ENCODE measurements at places on chromosomes 2 and 18.

- DNase-seq = no peak
These were observed 14.5 kb upstream of the LPIN2 start for GRCh38 chr18:3027370-3027891.

GRCh38 chr18:35022426-35023001 lies 18.7 kb upstream of the MAPRE2 start:
- DNase-seq = no peak

- peak; percentile 69 for DNase-seq
These were observed 9.5 kb downstream of the GRHL1 start for GRCh38 chr2:9961013-9961412.

DNA sequence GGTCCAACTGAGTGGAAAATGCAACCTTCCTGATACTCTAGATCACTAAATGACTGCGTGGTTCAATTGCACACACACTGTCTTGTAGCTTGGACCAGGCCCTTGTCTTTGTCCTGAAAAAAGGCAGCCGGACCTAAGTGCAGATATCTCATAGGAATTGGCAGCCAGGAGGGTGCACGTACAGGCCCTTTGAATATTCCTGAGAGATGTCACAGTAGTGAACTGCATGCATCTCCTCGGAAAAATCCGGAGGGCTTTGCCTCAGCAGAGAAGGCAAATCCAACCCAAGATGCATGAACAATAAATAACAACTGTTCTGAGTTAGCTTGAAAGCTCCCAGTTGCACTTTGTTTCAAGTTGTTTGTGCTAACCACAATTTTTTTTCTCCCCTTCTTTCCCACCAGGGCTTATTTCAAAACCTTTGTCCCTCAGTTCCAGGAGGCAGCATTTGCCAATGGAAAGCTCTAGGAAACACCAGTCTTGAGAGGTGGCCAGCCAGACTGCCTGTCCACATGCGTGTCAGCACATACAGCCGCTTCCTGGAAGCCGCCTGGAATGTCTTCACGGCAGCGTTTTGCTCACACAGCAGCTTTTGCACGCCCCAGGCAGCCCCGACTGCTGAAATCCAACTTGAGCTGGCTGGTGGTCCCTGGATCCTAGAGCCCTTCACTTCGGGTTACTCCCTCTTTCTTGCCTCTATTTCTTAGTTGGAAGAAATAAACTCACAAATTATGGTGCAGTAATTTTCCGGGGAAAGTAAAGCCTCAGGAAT lies 54.4 kb upstream of the FOSL2 start:
- DNase-seq = no peak

- no peak for DNase-seq
These were observed 140.3 kb downstream of the TRIB2 start for GRCh38 chr2:12856934-12857601.

DNA sequence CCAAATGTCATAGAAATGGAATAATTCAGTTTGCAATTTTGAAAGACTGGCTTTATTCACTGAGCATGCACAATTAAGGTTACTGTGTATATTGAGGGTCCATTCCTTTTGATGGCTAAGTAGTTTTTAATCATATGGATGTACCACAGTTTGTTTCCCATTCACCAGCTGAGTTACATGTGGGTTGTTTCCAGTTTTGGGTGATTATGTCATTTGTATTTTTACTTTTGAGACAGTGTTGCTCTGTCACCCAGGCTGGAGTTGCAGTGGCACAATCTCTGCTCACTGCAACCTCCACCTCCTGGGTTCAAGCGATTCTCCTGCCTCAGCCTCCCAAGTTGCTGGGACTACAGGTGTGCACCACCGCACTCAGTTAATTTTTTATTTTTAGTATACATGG lies 80.8 kb upstream of the MGAT4A start:
- no peak for DNase-seq

DNA sequence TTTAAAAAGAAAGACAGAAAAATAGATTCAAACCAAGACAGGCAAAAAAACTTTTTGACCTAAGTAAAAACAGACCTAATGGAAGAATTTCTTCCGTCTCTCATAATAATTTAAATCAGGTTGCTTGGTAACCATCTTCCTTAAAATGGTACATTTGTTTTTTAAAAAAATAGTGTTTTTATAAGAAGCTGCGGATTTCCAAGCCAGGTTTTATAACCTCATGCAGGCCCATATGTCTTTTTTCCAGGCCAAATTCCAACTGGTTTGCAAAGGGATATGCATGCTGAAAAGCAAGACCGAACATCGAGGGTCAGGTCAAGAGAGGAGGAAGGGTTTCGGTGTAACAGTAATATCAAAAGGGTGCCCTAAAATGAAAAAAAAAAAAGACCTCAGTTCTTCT lies 172.9 kb downstream of the MAIP1 start:
- DNase-seq = no peak

- no peak for DNase-seq
These were observed 148.6 kb upstream of the PKDCC start for GRCh38 chr2:41899189-41899588.

- no peak for DNase-seq
These were observed 73.1 kb upstream of the RMDN2 start for GRCh38 chr2:37851828-37852584.

- DNase-seq = no peak
These were observed 8.3 kb downstream of the NEMP2 start for GRCh38 chr2:190526105-190526750.

DNA sequence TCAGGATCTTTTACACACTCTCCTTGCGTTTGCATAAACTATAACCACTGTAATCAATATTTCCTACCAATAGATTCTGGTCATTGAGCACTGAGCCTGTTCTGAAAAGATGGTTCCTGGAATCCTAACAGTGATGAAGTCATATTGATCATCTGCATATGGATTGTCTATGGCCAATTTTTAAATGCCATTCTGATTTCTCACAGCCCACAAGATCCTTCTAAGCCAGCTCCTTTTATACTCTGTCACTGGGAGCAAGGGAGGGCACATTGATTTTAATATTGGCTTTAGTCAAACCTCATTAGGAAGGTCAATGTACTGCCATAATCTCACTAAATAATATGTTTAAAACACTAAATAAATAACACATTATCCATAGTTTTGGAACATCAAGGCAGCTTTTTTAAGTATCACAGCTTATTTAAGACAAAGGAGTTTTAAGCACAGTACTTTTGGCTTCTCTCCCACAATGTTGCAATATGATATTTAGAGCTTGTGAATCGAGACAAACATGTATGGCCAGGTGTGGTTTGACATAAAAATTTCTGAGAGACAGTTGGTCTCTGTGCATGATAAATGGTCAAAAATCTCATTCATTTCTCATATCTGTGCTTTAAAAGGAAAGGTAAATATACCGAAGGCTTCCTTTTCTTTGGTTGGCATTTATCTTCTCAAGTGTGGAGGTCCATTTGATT lies 267.3 kb downstream of the MTX2 start:
- DNase-seq = no peak

GRCh38 chr18:75775121-75775520 lies 347.6 kb upstream of the SMIM21 start:
- DNase-seq = no peak

- no peak for DNase-seq
These were observed 358.1 kb upstream of the SYT4 start for GRCh38 chr18:43635397-43635796.

DNA sequence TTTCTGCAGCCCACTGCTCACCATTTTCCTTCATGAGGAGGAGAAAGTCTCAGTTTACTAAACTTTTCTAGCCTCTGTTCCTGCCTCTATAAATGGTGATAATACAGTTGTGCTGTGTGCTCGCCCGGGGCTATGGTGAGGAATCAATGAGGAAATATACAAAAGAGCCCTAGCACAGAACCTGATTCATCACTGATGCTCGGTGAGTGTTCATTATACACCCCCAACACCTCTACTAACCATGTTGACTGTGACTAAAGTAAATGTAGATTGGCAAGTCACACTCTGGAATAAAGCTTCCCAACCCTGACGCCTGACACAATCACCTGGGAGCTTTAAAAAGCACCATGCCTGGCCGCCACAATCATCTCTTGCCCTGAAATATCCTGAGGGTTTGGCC lies 118.8 kb upstream of the CYP1B1 start:
- no peak for DNase-seq

- DNase-seq = no peak
These were observed 52.0 kb upstream of the TNP1 start for GRCh38 chr2:216911886-216912285.

- DNase-seq = peak; percentile 55
These were observed 18.9 kb downstream of the GNLY start for GRCh38 chr2:85712849-85713612.

GRCh38 chr18:59537579-59537978 lies 159.6 kb downstream of the CCBE1 start:
- DNase-seq = no peak

DNA sequence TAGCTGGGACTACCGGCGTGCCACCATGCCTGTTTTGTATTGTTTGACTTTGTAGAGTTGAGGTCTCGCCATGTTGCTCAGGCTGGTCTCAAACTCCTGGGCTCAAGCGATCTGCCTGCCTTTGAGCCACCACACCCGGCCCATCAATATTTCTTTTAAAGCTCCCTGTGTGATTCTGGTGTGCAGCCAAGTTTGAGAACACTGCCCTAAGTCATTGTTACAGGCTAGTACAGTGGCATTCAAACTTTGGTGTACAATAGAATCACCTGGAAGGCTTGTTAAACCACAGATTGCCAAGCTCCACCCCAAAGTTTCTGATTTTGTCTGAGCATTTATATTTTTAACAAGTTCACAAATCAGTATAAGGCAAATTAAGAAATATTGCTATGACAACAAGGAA lies 99.9 kb downstream of the RBBP8 start:
- DNase-seq = no peak

DNA sequence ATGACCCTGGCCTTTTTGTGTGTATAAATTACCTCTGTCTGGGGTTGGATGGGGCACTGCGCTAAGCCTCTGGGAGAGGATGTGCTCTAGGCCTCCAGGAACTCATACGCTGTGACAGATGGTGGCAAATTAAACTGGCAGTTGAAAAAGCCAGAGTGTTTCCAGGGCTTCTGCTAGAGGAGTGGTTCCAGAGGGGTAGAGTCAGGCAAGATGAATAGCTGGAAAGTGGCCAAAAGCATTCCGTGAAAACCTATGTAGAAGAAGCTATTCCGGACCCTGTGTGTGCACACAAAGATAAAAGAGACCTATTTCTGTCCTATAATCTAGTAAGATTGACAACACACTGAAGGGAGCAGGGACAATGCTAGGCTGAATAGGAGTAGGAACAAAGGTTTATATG lies 84.8 kb downstream of the ACTR3 start:
- no peak for DNase-seq

DNA sequence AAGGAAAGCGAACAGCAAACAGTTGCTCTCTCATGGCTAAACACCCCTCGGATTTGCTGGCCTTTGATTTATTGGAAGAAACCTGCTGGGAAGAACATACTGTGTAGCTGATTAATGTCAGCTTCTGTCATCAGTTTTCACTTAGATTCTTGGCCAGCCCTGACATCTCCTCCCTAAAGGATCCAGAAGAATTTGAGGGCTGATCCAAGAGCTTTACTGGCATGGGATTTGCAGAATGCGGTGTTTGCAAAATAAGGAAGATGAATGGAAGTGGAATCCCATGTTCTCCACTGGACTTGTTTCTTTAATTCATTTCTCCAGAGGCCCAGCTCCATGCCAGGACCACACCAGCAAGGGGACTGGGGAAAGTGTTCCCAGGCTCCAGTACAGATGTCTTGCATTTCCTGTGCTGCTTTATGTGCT lies 80.5 kb downstream of the RDH14 start:
- no peak for DNase-seq

DNA sequence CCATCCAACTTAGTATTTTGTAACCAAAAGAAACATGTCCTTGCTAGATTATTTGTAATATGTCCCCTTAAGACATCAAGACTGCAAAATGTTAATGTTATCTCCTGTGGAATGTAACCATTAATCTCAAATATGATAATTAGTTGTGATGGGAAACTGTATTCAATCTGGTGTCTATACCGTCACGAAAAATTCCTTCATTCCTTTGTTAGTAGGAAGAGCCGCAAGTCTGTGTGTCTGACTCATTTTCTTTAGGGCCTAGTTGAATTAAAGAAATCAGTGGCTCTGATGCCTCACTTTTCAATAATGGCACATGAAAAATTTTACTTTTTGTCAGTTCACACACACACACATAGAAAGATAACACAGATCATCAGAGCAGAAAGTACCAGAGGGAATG lies 127.1 kb upstream of the CHAC2 start:
- no peak for DNase-seq

DNA sequence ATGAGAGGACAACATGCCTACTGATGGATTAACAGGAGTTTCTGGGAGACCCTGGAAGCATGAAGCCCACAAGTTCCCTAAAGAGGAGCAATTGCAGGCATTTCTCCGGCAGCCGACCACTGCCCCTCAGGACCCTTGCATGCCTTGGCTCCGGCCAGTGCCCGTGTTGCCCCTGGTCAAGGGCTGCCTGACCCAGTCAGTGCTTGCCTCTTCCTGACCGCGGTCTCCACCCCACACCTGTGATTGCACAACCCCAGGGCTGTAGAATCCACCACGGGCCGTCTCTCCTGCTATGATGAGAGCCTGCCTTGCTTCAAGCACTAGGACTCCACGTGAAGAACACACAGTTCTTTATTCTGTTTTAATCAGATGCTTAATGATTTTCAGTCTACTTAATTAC lies 127.5 kb downstream of the GLI2 start:
- DNase-seq = no peak
